ENCODE measurements at places on chromosomes 1 and 21.

DNA sequence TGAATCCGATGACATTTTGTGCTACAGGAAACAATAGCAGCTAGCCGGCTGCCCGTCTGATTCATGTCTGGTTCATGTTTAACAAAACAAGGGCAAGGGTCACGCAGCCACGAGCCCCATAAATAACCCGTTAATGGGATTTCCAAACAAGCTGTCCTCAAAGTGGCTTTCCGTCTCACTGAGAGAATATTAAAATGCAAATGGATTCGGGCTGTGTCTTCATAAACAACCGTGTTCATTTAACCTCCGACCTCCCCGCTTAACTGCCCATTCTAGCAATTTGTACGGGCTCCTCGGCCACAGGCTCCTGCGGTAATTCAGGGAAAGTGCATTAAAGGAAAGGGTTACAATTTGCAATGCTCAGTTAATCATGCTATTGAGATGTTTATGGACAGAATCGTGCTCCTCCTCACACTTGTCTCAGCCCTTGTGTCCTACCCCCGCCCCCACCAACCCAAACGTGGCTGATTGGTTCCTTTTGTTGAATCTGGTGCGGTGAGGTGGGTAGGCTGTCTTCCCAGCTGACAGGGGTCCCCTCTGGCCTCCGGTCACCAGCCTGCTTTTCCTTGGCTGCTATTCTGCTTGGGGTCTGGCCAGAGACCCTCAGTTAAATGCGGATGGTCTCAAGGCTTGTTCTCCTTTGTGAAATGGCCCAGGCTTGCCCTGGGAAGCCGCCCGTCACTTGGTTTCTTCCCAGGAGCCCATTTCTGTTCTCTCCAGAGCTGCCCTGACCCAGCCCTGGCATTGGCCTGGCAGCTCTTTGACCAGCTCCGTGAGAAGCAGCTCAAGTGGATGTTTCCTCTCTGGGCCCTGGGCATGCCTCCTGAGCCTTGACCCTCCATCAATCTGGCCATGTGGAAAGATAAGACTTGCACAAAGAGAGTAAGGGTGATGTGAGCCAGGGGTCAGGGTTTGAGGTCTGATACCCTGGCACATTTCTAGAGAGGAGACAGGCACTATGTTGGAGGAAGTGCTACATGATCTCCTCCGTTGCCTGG is 200.7 kb upstream of the POU3F1 start:
- peak; percentile 22 for DNase-seq

DNA sequence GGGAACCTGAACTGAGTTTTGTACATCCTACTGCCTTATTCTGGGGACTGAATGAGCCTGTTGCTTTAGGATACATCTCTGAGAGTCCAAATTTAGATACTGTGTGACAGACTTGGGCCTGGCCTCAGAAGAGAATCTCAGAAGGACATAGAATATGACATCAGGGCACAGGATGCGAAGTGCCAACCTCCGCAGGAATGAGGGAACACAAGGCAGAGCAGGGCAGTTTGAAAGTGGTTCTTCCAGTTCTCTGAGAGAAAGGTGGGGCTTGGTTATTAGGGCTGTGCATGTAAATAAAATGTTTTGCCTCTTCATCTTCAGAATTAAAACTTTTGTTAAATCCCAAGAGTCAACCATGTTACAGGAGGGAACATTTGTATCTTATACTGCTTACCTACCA is 23.1 kb downstream of the TRAF5 start:
- no peak for DNase-seq

GRCh38 chr1:5648410-5649165 is 343.6 kb downstream of the NPHP4 start:
- DNase-seq: no peak

DNA sequence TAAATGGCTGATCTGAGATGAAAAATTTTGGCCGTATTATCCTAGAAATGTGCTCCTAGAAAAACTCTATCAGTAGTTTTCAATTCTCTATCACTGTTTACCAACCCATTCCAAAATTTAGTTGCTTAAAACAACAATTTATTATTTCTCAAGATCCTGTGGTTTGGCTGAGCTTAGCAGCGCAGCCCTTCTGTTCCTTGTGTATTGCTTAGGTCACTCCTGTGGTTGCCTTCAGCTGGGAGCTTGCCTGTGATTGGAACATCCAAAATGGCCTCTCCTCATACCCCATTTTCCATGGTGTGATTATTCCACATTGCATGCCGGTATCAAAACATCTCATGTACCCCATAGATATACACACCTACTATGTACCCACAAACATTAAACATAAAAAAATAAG is 22.8 kb upstream of the STUM start:
- DNase-seq: no peak

DNA sequence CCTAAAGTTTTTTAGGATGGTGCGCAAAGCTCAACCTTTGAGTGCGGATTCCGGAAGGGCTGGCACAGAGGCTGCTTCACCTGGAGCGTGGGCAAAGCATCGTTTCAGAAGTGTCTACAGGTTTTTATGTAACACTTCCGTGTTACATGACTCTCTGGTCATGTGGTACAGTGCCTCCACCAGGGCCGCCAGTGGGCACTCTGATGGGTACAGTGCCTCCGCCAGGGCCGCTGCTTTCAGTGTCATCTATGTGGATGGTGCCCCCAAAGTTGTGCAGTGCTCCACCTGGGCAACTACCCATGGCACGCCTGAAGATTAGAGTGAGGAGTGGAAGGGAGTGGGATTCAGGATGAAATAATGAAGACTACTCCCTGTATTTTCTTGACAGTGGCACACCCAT is 101.4 kb upstream of the C1orf174 start:
- no peak for DNase-seq

- no peak for DNase-seq
Observed at GRCh38 chr1:240693036-240693435, 81.1 kb upstream of the GREM2 start.

- no peak for DNase-seq
Observed at GRCh38 chr21:35041122-35041521, 8.0 kb downstream of the RUNX1 start.

All from brain microvascular endothelial cell (primary cell).